ENCODE measurements at places on chromosomes 11 and 22.

- no peak for DNase-seq
Observed at GRCh38 chr11:7578276-7578955, 64.6 kb downstream of the PPFIBP2 start.

GRCh38 chr11:94820480-94820879, 52.3 kb downstream of the AMOTL1 start:
- DNase-seq, result no peak

- no peak for DNase-seq
Observed at GRCh38 chr11:5846701-5847100, 5.0 kb upstream of the OR52E6 start.

- no peak for DNase-seq
Observed at GRCh38 chr11:110337570-110338193, 41.3 kb upstream of the RDX start.

DNA sequence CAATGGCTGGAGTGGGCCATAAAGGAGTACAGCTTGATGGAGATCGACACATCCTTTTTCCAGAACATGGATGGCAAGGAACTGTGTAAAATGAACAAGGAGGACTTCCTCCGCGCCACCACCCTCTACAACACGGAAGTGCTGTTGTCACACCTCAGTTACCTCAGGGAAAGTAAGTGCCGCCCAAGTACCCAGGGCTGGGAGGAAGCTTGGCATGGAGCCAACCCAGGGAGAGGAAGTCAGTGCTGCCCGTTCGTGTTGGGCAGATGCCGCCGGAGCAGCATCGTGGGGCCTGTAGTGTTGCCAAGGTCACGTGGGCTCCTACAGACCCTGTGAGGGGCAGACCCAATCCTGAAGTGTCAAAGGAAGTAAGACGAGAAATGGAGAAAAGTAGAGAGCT, 78.9 kb downstream of the FLI1 start:
- peak; percentile 20 for DNase-seq

DNA sequence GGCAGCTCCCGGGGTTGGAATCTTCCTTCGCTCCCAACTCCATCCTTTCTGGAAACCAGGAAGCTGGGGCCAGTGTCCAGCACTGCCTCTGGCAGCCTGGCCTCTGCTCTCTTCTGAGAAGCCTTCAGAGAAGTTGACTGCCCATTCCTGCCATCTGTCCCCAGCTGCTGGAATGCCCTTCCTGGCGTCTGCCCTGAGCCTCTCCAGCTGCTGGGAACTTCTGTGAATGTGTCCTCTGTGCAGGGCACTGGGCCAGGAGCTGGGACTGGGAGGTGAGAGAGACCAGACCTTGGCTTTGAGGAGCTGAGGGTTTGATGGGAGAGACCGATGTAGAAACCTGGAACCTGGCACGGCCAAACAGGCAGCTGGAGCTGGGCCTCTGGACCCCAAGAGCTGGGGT, 5.9 kb upstream of the SOX10 start:
- DNase-seq, result no peak

DNA sequence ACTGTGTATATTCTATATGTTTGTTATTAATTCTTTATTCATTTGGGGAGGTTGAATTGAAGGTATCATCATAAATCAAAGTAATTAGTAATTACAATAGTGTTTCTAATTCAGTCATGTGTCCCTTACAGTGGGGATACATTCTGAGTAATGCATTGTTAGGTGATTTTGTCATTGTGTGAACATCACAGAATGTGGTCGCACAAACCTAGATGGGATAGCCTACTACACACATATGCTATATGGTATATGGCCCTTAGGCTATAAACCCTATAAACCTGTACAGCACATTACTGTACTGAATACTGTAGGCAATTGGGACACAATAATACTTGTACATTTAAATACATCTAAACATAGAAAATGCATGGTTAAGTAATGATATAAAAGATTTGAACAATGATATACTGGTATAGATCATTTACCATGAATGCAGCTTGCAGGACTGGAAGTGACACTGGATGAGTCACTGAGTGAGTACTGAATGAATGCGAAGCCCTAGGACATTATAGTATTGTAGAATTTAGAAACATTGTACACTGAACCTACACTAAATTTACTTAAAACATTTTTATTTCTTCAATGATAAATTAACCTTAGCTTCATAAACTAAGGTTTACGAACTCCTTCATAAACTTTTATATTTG, 936.2 kb upstream of the CHORDC1 start:
- no peak for DNase-seq

DNA sequence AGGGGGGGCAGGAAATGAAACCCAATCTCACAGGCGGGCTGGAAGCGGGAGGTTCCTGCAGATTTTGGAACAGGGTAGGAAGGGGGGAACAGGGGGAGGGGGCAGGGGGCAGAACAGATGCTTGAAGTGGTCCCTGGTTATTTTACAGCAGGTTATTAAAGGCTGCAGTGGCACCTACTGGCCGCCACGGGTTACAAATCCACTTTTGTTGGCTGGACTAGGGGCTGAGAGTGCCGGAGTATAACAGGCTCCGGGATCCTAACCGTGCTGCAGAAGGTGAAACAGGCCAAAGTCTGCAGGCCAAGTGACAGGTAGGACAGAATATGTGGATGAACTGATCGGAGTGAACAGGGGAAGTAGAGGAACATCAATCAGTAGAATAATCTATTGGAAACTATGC, 2.5 kb downstream of the ROBO3 start:
- DNase-seq, result peak; percentile 69

GRCh38 chr11:43975629-43976028, 33.2 kb downstream of the C11orf96 start:
- DNase-seq, result no peak

DNA sequence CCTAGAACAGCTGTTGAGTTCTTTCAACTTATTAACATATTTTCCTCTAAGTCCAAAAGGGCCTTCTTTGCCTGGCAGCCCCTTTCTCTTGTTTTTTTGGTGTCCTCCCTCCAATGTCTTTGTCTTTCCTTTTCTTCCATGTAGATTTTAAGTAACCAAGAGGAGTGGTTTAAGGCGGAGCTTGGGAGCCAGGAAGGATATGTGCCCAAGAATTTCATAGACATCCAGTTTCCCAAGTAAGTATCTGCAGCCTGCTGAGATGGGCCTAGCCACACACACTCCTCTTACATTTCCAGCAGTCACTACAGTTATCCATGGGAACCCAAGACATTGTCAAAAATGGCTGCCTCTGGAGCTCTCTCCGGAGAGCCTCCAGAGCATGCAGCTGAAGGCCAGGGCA, 4.5 kb upstream of the TMA7B start:
- DNase-seq, result no peak

GRCh38 chr11:118663902-118664301, 15.5 kb downstream of the TREH start:
- DNase-seq, result no peak

DNA sequence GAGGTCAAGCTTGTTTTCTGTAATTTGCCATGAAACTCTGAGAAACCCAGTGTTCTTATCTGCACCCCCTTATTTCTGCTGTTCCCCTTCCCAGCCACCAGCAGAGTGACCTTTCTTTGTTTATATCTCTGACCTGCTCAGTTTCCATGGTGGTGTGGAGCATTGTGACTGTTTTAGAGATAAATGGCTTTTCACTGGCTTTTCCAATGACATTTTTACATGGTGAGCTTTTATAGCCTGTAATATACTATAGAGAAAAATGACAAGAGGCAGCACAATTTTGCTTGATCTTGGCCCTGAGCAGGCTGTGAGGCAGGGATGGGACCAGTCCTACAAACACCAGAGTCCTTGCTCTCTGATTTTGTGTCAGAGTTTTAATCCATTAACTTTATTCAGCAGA, 233.9 kb downstream of the FAT3 start:
- DNase-seq, result no peak

GRCh38 chr11:122516686-122517085, 138.8 kb upstream of the UBASH3B start:
- DNase-seq, result no peak

- peak; percentile 12 for DNase-seq
Observed at GRCh38 chr11:72736452-72737069, 15.6 kb downstream of the ARAP1 start.

GRCh38 chr11:94130298-94131046, 1.8 kb downstream of the PANX1 start:
- no peak for DNase-seq

GRCh38 chr11:82811369-82811768, 77.7 kb upstream of the FAM181B start:
- peak; percentile 53 for DNase-seq

DNA sequence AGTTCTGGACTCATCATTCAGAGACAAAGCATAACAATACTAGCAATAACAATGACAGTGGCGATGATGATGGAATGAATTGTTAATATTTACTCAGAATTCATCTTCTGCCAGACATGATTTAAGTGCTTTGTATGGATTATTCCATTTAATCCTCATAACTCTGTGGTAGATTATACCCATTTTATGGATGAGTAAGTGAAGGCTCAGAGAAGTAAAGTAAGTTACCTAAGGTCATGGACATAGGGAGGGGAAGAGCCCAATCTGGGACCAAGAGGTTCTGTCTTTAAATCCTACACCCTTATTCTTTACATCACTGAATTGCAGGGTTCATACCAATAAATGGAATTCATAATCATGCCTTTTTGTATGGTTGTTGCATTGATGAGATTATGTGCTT, 72.7 kb downstream of the MYO18B start:
- no peak for DNase-seq
